Right cardiac atrium (tissue), 5 donors: ENCODE measurements at places on chromosomes 7 and 10. TPM values are rescaled to one million over a fixed set of nuclear protein-coding genes. Genes with fewer than 3 reads are reported as not detected.
A peak's percentile ranks its signal among the peaks of the same experiment; 100 is the strongest.

The PLA2G12B gene
- 16.6 TPM for polyA plus RNA-seq

GRCh38 chr10:43627942-43628341 is 20.7 kb downstream of the ZNF32 start:
- no peak for DNase-seq

GRCh38 chr10:50395851-50396250 is 144.5 kb upstream of the ASAH2 start:
- no peak for DNase-seq

GRCh38 chr10:11538834-11539190 is 72.6 kb downstream of the USP6NL start:
- no peak for DNase-seq

DNA sequence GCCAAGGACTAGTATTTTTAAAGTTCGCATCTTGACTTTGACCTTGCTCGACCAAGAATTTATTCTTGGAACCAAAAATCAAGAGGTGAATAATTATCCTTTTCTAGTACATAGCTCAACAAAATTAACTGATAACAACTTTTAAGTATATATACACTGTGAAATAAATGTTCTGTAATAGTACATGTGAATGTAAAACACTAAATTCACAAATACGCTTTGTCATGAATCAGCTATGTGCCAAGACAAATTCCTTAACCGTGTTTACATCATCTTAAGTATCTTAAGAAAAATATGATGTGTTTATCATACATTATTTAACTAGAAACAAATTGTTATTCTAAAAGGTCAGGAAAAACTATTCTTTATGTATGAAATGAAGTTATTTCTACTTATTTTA is 83.3 kb downstream of the CUL2 start:
- no peak for DNase-seq

DNA sequence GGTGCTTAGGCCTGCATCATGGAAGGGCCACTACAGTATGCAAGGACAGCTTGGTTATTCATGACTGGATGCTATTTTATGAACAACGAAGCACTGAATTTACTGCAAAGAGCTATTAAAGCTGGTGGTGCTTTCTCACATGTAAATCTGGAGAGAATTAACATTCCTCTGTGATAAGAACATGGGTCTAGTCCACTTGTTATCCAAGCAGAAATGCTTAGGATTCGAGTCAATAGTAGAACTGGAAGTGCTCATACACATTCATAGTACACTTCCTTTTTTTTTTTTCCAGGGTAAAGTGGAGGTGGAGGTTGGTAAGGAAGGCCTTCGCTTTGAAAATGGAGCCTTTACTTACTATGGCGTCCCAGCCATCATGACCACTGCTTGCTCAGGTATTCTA is 35.0 kb downstream of the CNNM1 start:
- DNase-seq = no peak

DNA sequence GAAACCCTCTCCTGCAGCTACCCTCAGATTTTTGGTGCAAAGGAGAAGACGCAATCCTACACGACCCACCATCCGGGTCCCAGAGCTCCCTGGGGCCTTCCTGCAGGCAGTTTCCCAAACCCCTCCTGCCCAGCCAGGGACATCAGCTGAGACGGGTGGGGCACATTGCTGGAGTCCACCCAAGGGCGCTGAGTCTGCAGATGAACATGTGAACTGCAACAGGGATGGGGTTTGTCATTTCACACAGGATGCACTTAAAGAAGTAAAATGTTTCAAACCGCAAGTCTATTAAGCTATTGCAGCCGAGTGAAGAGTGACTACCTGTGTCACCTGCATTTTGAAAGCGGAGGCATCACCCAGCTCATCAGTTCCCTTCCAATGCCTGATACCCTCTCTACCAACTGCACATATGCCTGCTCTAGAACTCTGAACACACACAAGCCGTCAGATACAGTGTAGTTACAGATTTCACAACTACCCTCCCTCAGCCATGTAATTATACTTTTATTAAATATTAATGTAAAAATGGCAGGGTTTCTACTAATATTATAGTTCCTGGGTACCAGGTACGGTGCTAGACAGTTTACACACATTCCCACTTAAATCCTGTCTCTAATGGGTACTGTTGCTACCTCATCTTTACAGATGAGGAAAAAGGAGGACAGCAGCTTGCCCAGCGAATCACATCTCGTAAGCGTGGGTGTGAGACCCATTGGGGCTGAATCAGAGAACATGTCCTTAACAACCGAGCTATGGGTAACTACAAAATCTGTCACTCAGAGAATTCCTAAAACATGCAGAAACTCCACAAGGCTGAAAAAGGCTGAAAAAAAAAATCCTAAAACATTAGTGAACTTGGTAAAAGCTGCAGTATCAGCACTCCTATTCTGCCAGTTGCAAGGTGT is 71.2 kb downstream of the GRB10 start:
- peak; percentile 77 for DNase-seq

DNA sequence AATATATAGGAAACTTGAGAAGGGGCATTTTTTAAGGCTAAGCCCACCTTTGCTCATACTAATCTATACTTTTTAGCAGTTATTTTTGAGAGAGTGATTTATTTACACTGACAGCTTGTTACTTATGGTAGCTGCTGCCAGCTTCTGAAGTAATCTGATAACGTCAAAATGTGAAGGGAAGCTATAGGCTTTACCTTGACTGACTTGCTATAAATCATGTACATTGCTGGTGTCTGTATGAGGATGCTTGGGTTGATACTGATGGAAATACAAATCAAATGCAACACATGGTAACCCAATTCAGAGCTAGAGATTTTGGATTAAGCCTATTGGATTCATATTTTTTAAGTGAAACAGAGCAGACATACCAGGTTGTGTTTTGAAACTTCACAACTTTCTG is 299.4 kb downstream of the LRMDA start:
- DNase-seq = no peak

GRCh38 chr7:106415433-106415832 is 130.7 kb upstream of the NAMPT start:
- DNase-seq = no peak

The ZNF438 gene
- polyA plus RNA-seq = 14.9 TPM

GRCh38 chr10:92239151-92239599 is 51.7 kb downstream of the CPEB3 start:
- DNase-seq = no peak

DNA sequence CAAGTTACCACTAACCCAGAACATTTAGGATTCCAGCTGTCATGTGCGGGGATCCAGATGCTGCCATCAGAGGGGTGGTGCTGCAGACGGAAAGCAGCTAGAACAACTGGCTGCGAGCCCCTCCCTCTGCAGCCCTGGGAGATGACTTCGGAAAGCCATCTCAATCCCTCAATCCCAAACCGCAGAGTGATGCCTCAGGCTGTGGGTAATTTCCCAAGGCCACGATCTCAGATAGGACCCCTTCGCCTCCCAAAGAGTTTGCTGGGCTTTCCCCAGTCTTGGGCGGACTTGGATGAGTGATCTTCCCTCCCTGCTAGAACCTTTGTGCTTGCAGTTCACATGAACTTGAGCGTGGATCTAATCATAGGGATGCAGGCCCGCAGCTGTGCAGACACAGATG is 71.3 kb upstream of the EN2 start:
- no peak for DNase-seq

The EBLN1 gene
- polyA plus RNA-seq = not detected

- no peak for DNase-seq
Measured at GRCh38 chr7:158753900-158754299, 49.3 kb upstream of the NCAPG2 start.

- DNase-seq = peak; percentile 73
Measured at GRCh38 chr10:44261710-44262455, 123.0 kb downstream of the CXCL12 start.

The ZPBP gene
- not detected for polyA plus RNA-seq

DNA sequence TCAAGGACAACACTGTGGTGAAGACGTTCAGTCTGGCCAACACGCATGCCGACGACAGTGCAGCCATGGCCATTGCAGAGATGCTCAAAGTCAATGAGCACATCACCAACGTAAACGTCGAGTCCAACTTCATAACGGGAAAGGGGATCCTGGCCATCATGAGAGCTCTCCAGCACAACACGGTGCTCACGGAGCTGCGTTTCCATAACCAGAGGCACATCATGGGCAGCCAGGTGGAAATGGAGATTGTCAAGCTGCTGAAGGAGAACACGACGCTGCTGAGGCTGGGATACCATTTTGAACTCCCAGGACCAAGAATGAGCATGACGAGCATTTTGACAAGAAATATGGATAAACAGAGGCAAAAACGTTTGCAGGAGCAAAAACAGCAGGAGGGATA is 6.6 kb downstream of the LMOD2 start:
- no peak for DNase-seq

DNA sequence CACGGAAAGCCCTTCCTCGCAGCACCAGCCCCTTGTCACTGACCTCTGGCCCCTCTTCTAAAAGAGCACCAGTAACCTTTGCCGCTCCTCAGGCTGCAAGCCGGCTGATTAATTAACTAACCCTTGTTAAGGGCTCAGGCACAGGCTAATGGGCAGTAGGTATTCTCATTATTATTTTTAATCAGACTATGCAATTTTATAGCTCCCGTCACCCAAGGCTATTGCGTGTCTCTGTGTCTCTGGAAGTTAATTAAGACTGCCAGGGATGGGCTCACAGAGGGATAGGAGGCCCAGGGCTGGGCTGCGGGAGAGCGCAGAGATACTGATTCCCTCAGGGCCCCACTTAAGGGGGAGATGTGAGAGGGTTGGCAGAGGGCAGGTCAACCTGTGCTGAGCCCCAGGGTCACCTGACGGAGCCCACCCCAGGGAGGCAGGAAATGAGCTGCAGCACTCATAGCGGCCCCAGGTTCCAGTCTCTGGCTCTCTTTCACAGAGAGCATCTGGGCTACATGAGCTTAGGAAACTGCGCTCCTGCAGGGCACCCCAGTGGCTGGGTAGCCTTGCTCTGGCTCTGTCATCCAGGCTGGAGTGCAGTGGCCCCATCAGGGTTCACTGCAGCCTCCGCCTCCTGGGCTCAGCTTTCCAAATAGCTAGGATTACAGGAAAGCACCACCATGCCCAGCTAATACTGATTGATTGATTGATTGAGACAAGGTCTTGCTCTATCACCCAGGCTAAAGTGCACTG is 92.2 kb upstream of the LRRC4 start:
- no peak for DNase-seq

- DNase-seq = no peak
Measured at GRCh38 chr7:22730921-22731654, 4.1 kb downstream of the IL6 start.

The NUP42 gene
- 22.1 TPM for polyA plus RNA-seq

The GSDME gene
- 4.9 TPM for polyA plus RNA-seq

DNA sequence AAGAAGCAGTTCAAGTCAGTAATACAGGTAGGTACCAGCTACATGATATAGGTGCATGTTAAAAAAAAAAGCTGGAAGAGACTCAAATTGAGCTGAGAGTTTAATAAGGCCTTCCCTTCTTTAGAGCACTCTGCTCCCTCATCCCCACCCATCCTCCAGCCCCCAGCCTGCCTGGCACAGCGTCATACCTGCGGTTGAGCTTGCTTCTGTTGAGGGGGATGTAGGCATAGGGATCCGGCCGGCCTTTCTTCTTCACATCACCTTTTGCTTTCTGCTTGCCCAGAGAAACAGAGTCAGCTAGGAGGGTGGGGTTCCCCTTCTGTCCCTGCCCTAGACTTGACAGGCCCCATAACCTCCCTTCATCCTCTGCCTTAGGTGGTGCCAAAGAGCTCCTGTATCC is 23.8 kb upstream of the FRAT2 start:
- DNase-seq = no peak

DNA sequence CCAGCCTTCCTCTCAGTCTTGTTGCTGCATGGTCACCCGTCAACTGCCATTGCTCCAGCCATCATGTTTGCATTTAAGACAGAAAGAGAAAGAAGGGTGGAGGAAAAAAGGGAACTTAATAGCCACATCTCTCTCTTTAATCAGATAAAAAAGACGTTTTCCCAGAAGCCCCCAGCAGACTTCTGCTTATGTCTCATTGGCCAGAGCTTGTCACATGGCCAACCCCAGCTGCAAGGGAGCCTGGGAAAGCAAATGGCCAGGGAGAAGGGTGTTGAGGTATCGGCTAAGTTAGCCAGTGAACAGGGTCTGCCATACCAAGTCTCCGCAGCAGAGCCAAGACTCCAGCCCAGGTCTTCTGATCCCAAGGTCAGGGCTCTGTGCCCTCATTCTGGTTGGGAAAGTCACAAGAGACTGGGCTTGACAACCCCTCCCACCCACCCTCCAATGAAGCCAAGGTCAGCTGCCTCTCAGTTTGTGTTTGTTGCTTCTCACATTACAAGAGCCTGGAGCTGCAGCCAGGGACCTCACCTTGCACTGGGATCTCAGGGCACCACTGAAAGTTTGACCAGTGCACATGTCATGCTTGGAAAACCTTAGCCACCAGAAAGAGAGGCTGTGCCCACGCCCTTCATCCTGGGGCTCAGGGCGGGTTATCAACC is 80.3 kb upstream of the LYZL2 start:
- DNase-seq = no peak

- peak; percentile 78 for DNase-seq
Measured at GRCh38 chr10:34814223-34814912, 728 bp downstream of the PARD3 start.

The MMD2 gene
- polyA plus RNA-seq = not detected

DNA sequence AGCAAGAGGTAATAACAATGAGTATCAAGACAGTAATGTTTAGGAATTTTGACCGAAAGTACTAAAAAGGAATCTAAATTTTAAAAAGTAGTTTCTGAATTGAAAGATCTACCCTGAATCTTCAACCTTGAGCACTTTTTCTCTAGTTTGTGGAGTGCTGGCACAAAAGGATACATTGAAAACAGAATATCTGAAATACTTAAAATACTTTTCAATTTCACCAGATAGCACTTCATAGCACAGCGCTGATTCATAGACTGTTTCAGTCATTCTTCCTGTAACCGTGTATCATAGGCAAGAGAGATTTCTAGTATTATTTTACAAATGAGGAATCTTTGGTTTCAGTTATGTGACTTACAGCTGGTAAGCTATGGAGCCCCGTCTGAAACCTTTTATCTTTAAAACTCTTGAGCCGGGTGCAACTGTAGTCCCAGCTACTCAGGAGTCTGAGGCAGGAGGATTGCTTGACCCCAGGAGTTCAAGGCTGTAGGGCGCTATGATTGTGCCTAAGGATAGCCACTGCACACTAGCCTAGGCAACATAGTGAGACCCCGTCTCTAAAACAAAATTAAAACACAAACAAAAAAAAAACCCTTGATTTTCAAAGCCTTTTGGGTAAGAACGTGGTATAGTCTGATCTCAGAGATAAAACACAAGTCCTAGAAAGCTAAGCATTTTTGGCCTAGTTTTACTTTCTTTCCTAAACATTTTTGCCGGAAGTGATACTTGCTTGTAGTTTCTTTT is 35.1 kb downstream of the FHIP2A start:
- DNase-seq = no peak

The NANOS1 gene
- 4.3 TPM for polyA plus RNA-seq

DNA sequence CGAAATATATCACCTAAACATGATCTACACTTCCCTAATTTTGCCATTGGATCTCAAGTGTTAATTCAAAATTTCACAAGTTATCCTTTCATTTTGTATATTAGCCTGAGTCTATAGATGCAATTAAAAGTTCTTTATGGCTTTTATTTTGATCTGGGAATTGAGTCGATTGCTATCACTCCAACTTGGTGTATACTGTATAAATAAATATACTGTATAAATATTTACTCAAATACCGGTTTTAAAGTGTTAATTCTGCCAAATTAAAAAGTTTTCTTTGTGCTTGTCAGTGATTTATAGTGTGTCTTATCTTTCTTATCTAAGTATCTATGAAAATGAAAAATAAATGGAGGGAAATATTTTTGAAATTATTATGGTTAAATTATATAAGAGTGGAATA is 683.7 kb upstream of the LRRN3 start:
- no peak for DNase-seq

The ALOX5 gene
- polyA plus RNA-seq = 5.6 TPM

The PRKCQ gene
- polyA plus RNA-seq = 0.05 TPM

The BICC1 gene
- 5.2 TPM for polyA plus RNA-seq

The PRTFDC1 gene
- 7.6 TPM for polyA plus RNA-seq
